ENCODE measurements at places on chromosomes 1 and 21. TPM values are rescaled to one million over a fixed set of nuclear protein-coding genes. Genes with fewer than 3 reads are reported as not detected.

Gene PYHIN1
- total RNA-seq: 0.32 TPM

Gene LENEP
- total RNA-seq: not detected

Gene TAS1R1
- not detected for total RNA-seq

Gene TOMM40L
- 39.1 TPM for total RNA-seq

Gene NCF2
- total RNA-seq: 6.7 TPM

Gene CCDC24
- 0.89 TPM for total RNA-seq

Gene BATF3
- 1.2 TPM for total RNA-seq

Gene RPE65
- total RNA-seq: not detected

Gene ABCB10
- 12.7 TPM for total RNA-seq

Gene SWT1
- 5.2 TPM for total RNA-seq

Gene MXRA8
- 21.8 TPM for total RNA-seq

Gene VPS72
- 47.1 TPM for total RNA-seq

Gene CYP4B1
- 19.6 TPM for total RNA-seq

Gene FMO3
- 1.3 TPM for total RNA-seq

Gene ZBTB37
- total RNA-seq: 7.7 TPM

Gene C1QTNF12
- 0.57 TPM for total RNA-seq

Gene DNAH14
- total RNA-seq: 4.6 TPM

Gene RIMKLA
- 7.5 TPM for total RNA-seq

Gene HUNK
- total RNA-seq: 0.08 TPM

Gene PIGM
- 2.4 TPM for total RNA-seq

Gene IL19
- not detected for total RNA-seq

Gene TDRKH
- 4.5 TPM for total RNA-seq

Gene SELE
- 0.87 TPM for total RNA-seq

Gene DISP3
- 0.08 TPM for total RNA-seq

Gene PGLYRP3
- not detected for total RNA-seq
